ENCODE measurements at places on chromosomes 16 and 17.

GRCh38 chr16:22421136-22421535, 46.7 kb upstream of the CDR2 start:
- no peaks in the 10 kb centered on the region for H3K27me3 ChIP-seq
- no peak overlapping the region for H3K4me3 ChIP-seq
- peak overlapping the region; percentile 65 for H3K27ac ChIP-seq
- peaks cover 4% of the 10 kb centered on the region for H3K4me1 ChIP-seq
- DNase-seq, result no peak

DNA sequence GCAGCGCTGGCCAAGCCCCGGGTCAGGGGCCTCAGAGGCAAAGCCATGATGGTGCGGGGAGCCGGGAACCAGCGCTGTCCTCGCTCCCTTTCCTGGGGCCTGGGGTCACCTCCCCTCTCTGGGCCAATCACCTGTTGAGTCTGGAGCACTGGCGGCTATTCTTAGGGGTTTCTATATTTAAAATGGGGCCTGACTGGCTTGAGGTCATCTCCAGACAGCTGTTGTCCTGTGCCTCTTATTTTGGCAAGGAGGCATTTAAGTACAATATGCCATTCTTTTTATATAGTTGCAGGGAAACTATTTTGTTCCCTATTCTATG, at the start of gene COX6A2:
Gene COX6A2, minus strand, starts transcription at position 82 of the 319 bp plus-strand sequence. Its CDS starts 35 bp downstream, at position 47.
- no peak for DNase-seq
- H3K36me3 ChIP-seq, result no peaks in the 10 kb centered on the region
- H3K27ac ChIP-seq, result no peak within 1 kb of the TSS
- H3K4me3 ChIP-seq, result no peak within 1 kb of the TSS
- H3K27me3 ChIP-seq, result peaks cover 31% of the 10 kb centered on the region

GRCh38 chr17:40568074-40568836, 3.0 kb upstream of the CCR7 start:
- peaks cover 45% of the 10 kb centered on the region for H3K4me1 ChIP-seq
- peaks cover 34% of the 10 kb centered on the region for H3K36me3 ChIP-seq
- no peak overlapping the region for H3K4me3 ChIP-seq
- H3K27ac ChIP-seq, result peak overlapping the region; percentile 71

GRCh38 chr16:2715519-2715918, 4.5 kb downstream of the PRSS27 start:
- DNase-seq, result peak; percentile 56
- peaks cover 18% of the 10 kb centered on the region for H3K27me3 ChIP-seq
- H3K4me1 ChIP-seq, result peaks cover 19% of the 10 kb centered on the region

- H3K4me3 ChIP-seq, result no peak overlapping the region
- H3K27ac ChIP-seq, result no peak overlapping the region
- H3K27me3 ChIP-seq, result peaks cover 43% of the 10 kb centered on the region
- DNase-seq, result no peak
- H3K36me3 ChIP-seq, result no peaks in the 10 kb centered on the region
Observed at GRCh38 chr16:77437859-77438258, 3.0 kb upstream of the ADAMTS18 start.

GRCh38 chr16:19218581-19218980, 50.5 kb downstream of the SYT17 start:
- no peak overlapping the region for H3K27ac ChIP-seq
- peaks cover 89% of the 10 kb centered on the region for H3K36me3 ChIP-seq
- H3K4me1 ChIP-seq, result peaks cover 23% of the 10 kb centered on the region
- DNase-seq, result no peak
- no peaks in the 10 kb centered on the region for H3K27me3 ChIP-seq
- H3K4me3 ChIP-seq, result no peak overlapping the region

DNA sequence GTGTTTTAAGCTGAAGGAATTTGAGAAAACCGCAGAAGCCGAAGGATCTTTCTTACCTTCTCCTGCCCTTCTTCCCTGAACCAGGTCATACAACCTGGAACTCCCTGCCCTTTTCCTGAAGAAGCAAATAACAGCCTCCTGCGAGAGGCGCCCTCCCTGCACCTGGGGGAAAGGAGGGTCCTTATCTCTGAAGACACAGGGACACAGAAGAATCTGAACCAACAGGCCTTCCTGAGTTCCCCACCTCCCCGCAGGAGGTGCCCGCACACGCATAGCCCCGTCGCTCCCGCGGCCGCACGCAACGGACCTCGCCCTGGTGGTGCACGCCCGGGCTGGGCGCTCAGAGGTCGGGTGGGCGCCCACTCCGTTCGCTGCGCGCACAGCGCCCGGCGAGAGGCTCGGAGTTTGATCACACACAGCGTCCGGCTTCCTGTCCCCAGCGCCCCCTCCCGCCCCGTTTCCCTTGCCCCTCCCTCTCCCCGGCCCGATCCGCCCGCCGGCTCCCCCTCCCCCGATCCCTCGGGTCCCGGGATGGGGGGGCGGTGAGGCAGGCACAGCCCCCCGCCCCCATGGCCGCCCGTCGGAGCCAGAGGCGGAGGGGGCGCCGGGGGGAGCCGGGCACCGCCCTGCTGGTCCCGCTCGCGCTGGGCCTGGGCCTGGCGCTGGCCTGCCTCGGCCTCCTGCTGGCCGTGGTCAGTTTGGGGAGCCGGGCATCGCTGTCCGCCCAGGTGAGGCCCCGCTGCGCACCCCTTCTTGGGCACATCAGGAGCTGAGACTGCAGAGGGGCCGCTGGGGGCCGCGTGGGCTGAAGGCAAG, at the start of gene TNFSF12:
Gene TNFSF12, plus strand, starts transcription at position 474 of the 816 bp plus-strand sequence. Its CDS starts 96 bp downstream, at position 570.
- no peaks in the 10 kb centered on the region for H3K36me3 ChIP-seq
- no peaks in the 10 kb centered on the region for H3K27me3 ChIP-seq
- no peak for DNase-seq

GRCh38 chr16:588639-588888, 1.3 kb upstream of the RAB40C start:
- H3K27ac ChIP-seq, result peak overlapping the region; percentile 98
- H3K36me3 ChIP-seq, result peaks cover 4% of the 10 kb centered on the region
- peak; percentile 70 for DNase-seq
- peak overlapping the region; percentile 97 for H3K4me3 ChIP-seq

DNA sequence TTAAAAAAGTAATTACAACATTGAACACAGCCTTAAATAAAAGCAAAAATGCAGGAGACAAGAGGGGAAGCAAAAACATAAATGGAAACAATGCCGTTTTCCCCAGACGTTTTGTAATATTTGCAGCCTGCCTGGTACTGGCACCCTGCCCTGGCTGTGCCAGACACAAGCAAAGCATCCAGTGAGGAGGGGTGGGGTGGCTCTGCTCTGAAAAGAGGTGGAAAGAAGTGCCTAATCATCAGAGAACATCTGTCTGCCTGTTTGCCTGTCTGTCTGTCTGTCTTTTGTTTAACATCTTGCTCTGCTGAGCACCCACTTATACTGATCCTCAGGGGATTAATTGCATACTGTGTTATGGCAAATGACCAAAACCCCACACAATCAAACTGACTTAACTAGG, 62.7 kb downstream of the C16orf82 start:
- H3K27me3 ChIP-seq, result peaks cover 33% of the 10 kb centered on the region

DNA sequence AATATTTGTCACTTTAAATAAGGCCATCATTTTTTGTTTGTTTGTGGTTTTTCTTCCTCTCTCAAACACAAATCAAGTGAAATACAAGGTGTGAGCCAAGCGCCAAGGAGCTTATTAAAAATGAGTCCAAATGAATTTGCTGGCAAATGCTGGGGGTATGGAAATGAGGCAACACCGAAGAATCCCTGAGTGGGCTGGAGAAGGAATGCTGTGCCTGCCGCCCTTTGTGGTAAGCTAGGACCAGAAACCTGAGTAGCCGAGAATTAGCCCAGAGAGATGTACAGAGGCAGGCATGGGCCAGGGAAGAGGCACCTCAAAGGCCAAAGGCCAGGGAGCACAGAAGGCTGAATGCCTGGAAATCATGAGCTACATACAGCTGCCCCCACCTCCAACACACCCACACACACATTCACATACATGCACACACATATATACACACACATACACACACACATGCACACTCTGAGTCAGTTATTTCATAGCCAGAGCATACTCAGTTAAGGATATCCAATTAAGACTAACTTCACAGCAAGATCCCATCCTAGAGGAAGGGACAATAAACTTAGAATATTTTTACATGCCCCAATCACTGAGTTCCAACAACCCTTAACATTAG, 266.1 kb upstream of the DYNLRB2 start:
- H3K36me3 ChIP-seq, result no peaks in the 10 kb centered on the region
- DNase-seq, result no peak
- peaks cover 11% of the 10 kb centered on the region for H3K27me3 ChIP-seq
- no peak overlapping the region for H3K4me3 ChIP-seq
- H3K4me1 ChIP-seq, result no peaks in the 10 kb centered on the region

GRCh38 chr17:2089021-2089422, 34.1 kb downstream of the HIC1 start:
- no peaks in the 10 kb centered on the region for H3K27me3 ChIP-seq
- DNase-seq, result no peak
- peaks cover 86% of the 10 kb centered on the region for H3K4me1 ChIP-seq

DNA sequence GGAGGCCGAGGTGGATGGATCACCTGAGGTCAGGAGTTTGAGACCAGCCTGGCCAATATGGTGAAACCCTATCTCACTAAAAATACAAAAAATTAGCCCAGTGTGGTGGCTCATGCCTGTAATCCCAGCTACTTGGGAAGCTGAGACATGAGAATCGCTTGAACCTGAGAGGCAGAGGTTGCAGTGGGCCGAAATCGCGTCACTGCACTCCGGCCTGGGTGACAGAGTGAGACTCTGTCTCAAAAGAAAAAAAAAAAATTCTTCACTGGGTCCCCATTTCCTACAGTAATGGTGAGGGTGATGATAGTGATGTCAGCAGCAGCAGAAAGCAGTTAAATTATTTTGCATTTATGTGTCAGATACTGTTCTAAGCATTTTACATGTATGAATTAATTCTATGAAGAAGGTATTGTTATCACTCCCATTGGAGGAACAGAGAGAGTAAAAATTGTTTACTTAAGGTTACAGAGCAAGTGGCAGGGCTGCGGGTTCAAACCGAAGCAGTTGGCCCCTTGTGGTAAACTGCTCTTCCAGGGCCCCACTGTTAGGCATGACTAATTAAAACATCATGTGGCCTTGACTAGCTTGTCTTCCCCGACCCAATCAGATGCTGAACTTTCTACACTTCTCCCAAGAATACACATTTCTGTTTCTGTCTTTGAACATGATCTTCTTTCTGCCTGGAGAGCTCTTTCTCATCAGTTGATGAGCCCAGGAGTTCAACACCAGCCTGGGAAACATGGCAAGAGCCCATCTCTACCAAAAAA, 45.8 kb downstream of the STAT3 start:
- peak overlapping the region; percentile 59 for H3K27ac ChIP-seq
- H3K4me3 ChIP-seq, result no peak overlapping the region
- DNase-seq, result no peak
- no peaks in the 10 kb centered on the region for H3K27me3 ChIP-seq
- H3K4me1 ChIP-seq, result peaks cover 23% of the 10 kb centered on the region
- peaks cover 45% of the 10 kb centered on the region for H3K36me3 ChIP-seq

DNA sequence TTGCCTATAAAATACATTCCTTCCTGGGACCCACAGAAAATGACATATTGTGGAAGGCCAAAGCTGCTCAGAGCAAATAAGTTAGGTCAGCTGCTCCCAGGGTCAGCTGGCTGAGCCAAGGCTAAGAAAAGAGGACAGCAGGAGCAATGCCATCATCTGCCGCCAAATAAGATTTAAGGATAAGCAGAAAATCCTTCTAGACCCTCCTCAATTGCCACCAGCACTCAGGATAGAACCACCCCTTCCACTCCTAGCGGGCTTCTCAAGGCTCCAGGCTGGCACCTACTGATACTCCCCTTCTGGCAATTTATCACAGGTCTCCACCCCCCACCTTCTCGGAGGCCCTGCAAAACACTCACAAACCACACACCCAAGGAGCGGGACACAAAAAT, 22.9 kb downstream of the MBTPS1 start:
- no peak for DNase-seq
- no peaks in the 10 kb centered on the region for H3K27me3 ChIP-seq
- peaks cover 71% of the 10 kb centered on the region for H3K36me3 ChIP-seq

DNA sequence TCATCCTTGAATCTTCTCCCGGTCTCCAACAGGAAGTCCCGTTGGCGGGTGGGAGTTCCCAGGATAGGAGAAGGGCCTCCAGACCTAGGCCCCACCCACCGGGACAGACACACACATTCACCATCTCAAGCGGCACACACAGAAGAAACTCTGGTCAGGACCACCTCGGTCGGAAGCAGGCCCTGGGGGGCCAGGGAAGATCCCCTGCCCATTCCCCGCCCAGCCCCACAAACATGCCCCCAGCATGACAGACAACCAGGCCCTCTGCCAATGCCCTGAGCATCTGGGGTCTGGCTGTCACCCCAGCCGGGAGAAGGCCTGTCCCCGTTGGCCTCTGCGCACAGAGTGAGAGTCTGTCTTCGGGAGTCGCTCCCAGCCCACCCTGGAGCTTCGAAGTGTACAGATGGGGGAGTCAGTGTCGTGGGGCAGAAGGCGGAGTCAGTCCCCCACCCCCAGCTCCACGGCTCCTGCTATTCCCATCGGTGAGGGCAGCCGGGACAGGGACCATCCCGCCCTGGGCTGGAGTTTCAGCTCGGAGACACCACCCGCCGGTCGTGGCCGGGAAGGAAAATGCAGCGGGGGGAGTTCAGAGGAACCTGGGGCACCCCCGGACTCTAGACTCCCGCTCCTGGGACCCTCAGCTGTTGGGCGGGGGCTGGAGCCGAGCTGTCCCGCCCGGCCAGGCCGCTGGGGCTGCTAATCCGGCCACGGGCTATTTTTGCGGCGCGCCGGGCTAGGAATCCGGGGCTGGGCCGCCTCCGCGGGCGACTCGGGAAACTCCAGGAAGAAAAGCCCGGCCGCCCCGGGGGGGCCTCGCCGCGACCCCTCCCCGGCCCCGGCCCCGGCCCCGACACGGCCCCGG, 660 bp downstream of the RHBDF1 start:
- no peak overlapping the region for H3K27ac ChIP-seq
- H3K4me1 ChIP-seq, result peaks cover 15% of the 10 kb centered on the region
- H3K36me3 ChIP-seq, result no peaks in the 10 kb centered on the region
- H3K4me3 ChIP-seq, result peak overlapping the region; percentile 62

GRCh38 chr16:86051368-86052114, 152.6 kb downstream of the IRF8 start:
- no peak overlapping the region for H3K27ac ChIP-seq
- H3K4me3 ChIP-seq, result no peak overlapping the region
- H3K27me3 ChIP-seq, result peaks cover 73% of the 10 kb centered on the region
- no peak for DNase-seq
- no peaks in the 10 kb centered on the region for H3K36me3 ChIP-seq
- peaks cover 4% of the 10 kb centered on the region for H3K4me1 ChIP-seq

DNA sequence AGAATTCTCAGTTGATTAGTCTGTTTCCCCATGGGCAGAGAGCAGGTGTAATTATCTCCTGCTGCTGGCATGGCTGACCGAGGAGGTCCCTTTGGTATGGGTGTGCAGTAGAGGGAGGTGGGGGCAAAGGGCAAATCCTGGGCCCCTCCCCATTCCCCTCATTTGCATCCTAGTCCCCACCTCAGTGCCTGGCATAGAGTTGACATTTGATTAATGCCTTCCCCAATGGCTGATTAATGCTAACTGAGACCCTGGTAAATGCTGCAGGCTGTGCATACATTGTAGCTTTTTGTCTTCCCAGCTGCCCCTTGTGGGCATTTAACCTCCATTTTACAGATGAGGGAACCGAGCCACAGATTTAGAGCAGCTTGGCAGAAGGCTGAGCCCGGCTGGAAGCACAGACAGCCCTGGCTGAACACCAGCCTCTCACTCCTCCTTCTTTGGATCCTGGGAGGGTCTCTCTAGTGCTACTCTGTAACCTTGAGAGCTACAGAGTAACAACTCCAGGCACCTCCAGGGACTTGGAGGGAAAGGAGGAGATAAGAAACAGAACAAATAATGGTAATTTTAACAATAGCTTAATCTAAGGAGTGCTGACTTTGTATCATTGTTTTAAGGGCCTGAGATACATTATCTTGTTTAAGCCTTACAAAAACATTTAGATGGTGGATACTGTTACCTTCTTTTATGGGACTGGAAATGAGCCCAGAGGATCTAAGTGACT, 5.1 kb downstream of the PLCG2 start:
- peak overlapping the region; percentile 63 for H3K4me3 ChIP-seq
- peaks cover 85% of the 10 kb centered on the region for H3K4me1 ChIP-seq
- peaks cover 53% of the 10 kb centered on the region for H3K36me3 ChIP-seq
- no peak for DNase-seq
